ENCODE measurements at places on chromosomes 7 and 10.

GRCh38 chr7:95304990-95305389 lies 19.3 kb downstream of the PON1 start:
- no peak for DNase-seq

DNA sequence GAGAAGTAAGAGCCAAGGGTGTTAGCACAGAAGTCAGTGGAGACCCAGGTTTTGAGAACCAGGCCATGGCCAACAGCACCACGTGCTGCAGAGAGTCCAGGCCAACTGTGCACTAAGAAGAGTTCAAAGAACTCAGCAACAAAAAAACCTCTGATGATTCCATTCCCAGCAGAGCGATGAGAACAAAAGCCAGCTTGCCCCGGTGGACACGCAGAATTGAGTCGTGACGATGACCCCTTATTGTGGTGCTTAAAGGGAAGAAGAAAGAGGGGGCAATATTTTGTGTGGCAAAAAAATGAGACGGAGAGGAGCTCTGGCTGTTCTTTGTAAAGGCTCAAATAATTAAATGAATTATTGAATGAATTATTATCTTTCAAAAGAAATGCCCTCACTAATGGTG lies 468.3 kb upstream of the AUTS2 start:
- DNase-seq, result no peak

GRCh38 chr7:20783125-20783699 lies 3.5 kb downstream of the SP8 start:
- DNase-seq, result no peak

DNA sequence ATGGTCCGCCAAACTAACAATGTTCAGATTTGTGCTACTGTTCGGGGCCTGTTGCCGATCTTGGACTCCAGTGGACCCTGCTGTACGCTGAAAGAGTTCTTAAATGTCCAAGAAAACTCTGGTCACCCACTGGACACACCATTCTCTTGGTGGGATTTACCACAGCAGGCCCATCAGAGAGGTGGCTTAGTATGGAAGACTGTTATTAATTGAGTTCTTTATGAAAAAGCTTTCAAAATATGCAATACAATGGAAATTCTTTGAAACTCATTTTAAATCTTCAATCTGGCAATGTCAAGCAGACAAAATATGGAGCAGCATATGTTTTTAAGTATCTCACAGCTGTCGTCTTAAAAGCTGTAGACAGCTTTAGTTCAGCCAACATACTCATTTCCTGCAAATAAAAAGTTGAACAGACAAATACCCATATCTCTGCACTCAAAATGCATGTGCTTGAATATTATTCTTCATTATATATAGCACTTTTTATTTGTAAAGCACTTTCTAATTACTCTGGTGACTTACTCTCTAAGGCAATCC lies 37.4 kb upstream of the GRM8 start:
- DNase-seq, result no peak

DNA sequence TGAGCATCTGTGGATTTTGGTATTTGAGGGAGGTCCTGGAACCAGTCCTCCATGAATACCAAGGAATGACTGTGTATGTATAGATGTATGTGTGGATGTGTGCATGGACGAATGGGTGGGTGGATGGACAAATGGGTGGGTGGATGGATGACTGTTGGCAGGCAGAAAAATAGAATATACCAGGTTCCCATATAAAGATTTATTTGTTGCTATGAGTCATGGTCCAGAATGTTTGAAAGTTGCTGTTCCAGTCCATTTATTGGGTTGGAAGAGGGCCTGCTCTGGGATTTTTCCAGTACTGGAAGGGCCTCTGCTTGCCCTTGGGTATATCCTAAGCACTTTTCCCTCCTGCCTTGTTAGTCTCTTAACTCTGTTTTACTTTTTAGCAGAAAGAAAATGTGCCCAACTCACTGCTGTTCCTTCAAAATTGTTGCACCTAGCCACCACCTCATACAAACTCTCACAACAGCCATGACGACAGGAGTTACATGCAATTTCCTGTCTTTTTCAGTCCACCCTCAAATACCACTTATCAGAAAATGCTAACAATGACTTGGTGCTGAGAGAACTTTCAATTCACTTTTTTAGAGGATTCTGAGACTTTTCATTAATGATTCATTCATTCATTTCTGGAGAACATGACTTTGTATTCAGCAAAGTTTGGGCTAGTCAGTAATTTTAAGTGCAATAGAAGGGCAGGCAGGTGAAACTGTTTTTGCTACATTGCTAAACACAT lies 108.1 kb downstream of the EEPD1 start:
- DNase-seq, result no peak

- DNase-seq, result no peak
Measured at GRCh38 chr10:95559471-95559870, 1.7 kb downstream of the SORBS1 start.

DNA sequence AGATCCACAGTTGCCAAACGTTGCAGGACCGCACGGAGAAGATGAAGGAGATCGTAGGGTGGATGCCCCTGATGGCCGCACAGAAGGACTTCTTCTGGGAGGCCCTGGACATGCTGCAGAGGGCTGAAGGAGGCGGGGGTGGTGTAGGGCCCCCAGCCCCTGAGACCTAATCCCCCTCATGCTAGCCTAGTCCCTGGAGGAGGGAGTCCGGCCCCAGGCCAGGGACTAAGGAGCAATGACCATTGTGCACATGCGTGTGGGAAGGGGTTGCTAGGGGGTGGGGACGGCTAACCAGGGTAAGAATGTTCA lies 1.5 kb upstream of the PCOLCE start:
- DNase-seq, result no peak

DNA sequence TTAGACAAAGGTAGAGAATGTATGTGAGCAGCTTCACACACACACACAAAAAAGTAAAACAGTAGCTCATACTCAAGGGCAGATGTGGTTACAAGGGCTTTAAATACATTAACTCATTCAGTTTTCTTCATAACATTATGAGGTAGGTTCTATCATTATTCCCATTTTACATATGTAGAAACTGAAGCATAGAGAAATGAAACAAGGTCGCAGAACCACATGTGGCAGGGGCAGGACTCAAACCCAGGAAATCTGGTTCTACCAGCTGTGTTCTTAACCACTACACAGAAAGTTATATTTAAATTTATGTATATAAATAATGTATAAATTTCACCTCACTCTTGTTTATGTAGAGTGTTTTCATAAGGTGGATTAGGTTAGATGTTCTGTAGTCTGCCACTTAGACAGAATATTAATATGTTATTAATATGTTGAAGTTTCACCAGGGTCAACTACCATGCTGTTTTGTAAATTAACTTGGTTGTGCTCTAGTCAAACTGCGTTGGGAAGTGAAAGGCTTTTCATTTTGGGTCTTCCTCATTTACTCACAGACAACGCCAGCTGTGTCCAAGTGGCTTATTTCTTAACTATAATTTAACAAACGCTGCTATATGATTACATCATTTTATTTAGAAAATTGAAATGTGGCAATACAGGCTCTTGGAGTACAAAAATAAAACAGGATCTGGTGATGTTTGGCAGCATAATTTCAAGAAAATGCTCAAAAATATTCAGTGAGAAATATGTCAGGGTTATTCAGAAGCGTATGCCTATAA lies 138.4 kb downstream of the MDFIC start:
- no peak for DNase-seq

- no peak for DNase-seq
Measured at GRCh38 chr7:17304926-17305325, 6.5 kb downstream of the AHR start.

GRCh38 chr7:29454464-29454863 lies 109.2 kb upstream of the PRR15 start:
- DNase-seq, result no peak

DNA sequence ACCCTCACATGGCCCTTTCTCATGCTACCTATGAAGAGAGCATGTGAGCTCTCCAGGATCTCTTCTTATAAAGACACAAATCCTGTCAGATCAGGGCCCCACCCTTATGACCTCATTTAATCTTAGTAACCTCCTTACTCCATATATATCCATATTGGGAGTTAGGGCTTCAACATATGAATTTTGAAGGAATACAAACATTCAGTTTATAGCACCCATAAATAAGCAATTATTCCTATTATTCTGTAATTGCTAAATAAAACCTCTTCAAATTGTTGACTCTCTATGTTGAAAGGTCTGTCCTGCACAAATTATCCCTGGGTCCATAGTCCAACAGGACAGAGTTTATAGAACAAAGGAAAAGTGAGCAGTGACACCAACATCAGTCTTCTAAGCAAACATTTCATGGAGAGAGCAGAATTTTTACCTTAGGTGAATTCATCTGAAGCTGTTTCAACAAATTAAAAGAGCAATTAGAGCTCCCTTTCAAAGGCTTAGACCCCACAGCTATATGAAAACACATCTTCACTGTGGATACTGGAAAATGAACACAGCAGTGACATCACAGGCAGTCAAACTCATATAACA lies 12.2 kb downstream of the DOCK4 start:
- no peak for DNase-seq

DNA sequence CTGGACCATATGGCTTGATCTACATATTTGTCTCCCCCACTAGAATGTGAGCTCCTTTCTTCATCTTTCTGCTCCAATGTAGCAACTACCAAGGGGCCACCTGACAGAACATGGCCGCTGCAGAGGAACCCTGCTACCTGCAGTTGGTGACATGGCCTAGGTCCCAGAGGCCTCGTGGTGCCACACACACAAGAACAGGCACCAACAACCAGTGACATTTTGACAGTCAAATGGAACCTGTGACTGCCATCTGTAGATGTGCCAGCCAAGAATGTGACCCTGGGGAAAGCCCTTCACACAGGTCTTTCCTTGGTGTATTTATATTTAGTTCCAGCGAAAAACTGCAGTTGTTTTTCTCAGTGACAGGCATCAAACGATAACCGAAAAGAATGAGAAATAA lies 67.9 kb upstream of the ANKRD1 start:
- DNase-seq, result no peak

GRCh38 chr7:44750921-44751571 lies 2.4 kb downstream of the ZMIZ2 start:
- no peak for DNase-seq

- no peak for DNase-seq
Measured at GRCh38 chr7:51273360-51273759, 43.2 kb downstream of the COBL start.

GRCh38 chr10:96306516-96306915 lies 2.3 kb downstream of the DNTT start:
- DNase-seq, result peak; percentile 92

Measured in posterior cingulate gyrus (tissue), 11 donors.